Fibroblast of lung (primary cell): ENCODE measurements at places on chromosomes 13 and 19. TPM values are rescaled to one million over a fixed set of nuclear protein-coding genes. Genes with fewer than 3 reads are reported as not detected.

The OR7D2 gene
- under 0.01 and 0.17 TPM in 2 replicates for total RNA-seq

The STOML3 gene
- not detected in 2 replicates for total RNA-seq

The FAM216B gene
- total RNA-seq: under 0.01 and 0.26 TPM in 2 replicates

The LRG1 gene
- not detected in 2 replicates for total RNA-seq

The NOVA2 gene
- not detected in 2 replicates for total RNA-seq

The ZNF132 gene
- 9.5 and 14.5 TPM in 2 replicates for total RNA-seq

The OR7A5 gene
- total RNA-seq: not detected in 2 replicates

The PPFIA3 gene
- 0.77 and 1.3 TPM in 2 replicates for total RNA-seq
